EL (cell line): ENCODE measurements at places on chromosomes 3 and 15.
A peak's percentile ranks its signal among the peaks of the same experiment; 100 is the strongest.

- DNase-seq = no peak
Measured at GRCh38 chr3:151283387-151283786, 5.0 kb upstream of the P2RY14 start.

- DNase-seq = no peak
Measured at GRCh38 chr15:52318729-52319500, 23.3 kb upstream of the MYO5C start.

DNA sequence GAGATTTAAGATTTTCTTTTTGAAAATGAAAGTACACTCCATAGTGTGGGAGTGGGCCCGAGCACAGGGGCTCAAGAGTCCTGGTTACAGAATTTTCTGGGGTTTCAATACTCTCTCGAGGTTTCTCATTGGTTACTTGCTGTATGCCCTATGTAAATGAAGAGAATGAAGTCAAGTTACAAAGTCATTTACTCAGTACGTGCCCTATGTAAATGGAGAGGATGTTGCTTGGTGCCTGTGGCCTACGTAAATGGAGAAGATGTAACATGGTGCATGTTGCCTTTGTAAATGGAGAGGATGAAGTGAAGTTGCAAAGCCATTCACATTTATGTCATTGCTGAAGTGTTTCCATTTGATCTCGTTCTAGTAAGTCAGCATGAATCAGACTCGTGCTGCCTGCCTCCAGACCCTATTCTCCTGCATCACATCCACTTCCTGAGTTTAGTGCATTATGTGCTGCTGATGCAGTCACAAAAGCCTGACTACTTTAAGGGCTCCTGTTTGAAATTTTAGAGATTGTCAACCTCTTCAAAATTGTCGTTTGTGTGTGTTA is 302.0 kb downstream of the ZBBX start:
- no peak for DNase-seq

DNA sequence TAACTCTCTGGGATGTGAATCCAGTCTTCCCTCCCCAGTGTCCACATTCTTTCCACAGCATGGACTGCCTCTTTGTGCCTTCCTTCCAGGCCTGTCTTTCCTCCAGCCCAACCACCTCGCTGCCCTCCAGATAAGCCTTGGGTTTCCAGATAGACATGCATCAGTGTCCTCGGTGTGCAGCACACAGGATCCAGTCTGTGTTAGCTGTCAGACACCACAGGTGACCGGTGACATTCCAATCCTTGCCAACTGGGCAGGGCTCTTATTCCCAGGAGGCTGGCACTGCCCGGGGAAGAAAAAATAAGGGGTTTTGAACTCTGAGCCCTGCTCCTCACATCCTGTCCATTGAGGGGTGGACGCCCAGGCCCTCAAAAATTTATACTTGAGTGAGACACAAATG is 6.0 kb upstream of the SLC6A1 start:
- DNase-seq = no peak

DNA sequence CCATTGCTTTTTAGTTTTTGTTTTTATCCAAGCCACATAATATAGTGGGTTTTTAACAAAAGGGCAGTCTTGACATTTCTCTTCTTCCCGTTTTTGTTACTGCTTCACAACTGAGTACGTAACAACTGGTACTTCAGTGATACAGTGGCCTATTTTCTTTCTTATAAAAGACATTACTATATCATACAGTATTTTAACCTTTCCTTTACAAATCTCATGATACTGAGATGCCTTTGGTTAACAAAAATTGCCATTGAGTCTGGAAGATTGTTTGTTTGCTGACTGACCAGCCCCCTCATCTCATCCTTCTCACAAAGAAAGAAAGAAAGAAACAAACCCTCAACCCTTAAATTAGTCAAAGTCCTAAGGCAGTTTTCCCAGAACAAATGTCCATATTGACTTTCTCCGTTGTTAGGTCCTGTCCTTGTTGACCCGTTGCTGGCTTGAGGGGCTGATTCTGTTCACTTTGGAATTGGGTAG is 77.0 kb upstream of the SAMMSON start:
- no peak for DNase-seq

DNA sequence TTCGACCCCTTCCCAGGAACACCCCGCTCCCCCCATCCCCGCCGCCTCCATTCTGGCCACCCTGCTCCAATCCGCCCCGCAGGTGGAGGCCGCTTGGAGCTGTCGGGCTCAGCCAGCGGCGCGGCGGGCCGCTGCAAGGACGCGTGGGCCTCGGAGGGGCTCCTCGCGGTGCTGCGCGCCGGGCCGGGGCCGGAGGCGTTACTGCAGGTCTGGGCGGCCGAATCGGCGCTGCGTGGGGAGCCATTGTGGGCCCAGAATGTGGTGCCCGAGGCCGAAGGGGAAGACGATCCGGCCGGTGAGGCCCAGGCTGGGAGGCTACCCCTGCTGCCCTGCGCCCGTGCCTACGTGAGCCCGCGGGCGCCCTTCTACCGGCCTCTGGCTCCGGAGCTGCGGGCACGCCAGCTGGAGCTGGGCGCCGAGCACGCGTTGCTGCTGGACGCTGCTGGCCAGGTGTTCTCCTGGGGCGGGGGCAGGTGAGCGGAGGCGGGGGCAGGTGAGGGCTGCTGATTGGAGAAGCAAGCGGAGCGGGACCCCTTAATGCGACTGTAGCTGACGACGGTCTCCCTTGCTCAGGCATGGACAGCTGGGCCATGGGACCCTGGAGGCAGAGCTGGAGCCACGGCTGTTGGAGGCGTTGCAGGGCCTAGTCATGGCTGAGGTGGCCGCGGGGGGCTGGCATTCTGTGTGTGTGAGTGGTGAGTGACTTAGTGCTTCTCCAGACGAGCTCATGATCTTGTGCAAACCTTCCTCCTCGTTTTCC is 2.5 kb downstream of the RCCD1 start:
- peak; percentile 53 for DNase-seq

- no peak for DNase-seq
Measured at GRCh38 chr15:93238641-93239040, 149.6 kb upstream of the RGMA start.

DNA sequence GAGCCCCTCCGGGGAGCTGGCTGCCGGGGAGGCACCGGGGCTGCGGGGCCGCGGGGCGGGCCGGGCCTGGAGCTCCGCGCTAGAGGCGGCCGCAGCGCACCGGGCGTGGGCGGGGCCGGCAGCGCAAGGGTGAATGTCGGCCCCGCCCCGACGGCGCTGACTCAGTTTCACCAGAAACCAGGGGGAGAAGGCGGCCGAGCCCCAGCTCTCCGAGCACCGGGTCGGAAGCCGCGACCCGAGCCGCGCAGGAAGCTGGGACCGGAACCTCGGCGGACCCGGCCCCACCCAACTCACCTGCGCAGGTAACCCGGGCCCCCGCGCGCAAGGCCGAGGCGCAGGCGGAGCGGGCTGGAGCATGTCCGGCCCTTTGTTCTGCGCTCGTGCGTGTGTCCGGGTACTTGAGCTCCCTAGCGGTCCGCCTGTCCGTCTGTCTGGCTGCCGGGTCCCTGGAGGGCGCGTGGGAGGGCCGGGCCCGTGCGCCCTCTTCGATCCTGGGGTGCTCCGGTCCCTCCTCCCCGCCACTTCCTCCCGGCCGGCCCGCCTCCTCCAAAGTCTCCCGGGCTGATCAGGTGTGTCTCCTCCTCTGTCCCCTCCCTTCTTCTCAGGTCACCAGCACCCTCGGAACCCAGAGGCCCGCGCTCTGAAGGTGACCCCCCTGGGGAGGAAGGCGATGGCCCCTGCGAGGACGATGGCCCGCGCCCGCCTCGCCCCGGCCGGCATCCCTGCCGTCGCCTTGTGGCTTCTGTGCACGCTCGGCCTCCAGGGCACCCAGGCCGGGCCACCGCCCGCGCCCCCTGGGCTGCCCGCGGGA is at the start of gene SPINT1:
Gene SPINT1 (plus strand): TSS at position 164 of the 811 bp plus-strand sequence. CDS start 507 bp downstream, at position 671.
- peak; percentile 14 for DNase-seq

DNA sequence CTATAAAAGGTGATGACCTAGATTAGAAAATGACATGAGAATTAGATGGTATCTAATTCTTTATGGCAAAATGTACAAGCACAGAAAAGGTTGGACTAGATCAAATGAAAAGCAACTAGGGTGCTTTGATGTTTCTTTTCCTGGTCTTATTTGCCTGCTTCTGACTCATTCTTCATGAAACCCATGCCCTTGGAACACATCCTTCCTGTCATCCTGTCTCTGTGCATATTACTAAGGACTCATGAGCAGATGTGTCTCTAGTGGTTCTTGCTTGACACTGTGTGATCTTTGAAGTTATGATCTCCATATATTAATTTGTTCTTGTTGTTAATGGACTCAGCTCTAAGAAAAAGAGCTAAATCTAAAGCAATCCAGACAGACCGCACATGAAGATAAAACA is 314.0 kb downstream of the ERC2 start:
- DNase-seq = peak; percentile 31

- no peak for DNase-seq
Measured at GRCh38 chr3:132720228-132720627, 2.0 kb downstream of the NPHP3 start.

- no peak for DNase-seq
Measured at GRCh38 chr3:114846779-114847178, 300.3 kb downstream of the ZBTB20 start.

- no peak for DNase-seq
Measured at GRCh38 chr3:186094696-186095425, 14.0 kb downstream of the ETV5 start.

- DNase-seq = no peak
Measured at GRCh38 chr3:171955598-171955997, 83.8 kb upstream of the FNDC3B start.

GRCh38 chr3:42556089-42556632 is 25.6 kb downstream of the SEC22C start:
- DNase-seq = no peak
